ENCODE measurements at places on chromosomes 13 and 19. TPM values are rescaled to one million over a fixed set of nuclear protein-coding genes. Genes with fewer than 3 reads are reported as not detected.

The CRB3 gene
- not detected for total RNA-seq

The NMRK2 gene
- not detected for total RNA-seq

The AXL gene
- 265 TPM for total RNA-seq

GRCh38 chr13:76029706-76030105, 393.6 kb downstream of the LMO7 start:
- no peak for DNase-seq
- no peaks in the 10 kb centered on the region for H3K4me1 ChIP-seq
- H3K4me3 ChIP-seq: no peak overlapping the region

DNA sequence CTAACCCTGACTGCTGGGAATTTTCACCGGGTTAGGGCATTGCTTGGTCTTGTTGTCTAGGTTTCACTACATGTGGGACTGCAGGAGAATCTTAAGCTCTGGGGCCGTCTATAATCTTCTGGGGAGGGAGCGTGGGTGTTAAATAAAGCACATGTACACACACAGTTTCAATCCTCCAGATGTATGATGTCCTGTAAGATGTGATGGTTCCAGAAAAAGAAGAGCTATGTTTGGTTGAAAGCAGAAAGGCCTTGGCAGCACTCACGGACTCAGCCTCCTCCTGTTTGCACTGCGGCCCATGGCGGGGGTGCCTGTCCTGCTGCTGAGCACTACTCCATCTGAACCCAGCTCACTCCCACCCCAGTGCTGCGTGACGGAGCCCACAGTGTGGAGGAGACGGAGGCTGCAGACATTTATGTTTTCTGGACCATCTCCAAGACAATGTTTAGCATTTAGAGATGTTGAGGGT, 343.5 kb downstream of the TEX29 start:
- H3K27ac ChIP-seq: no peak overlapping the region
- no peaks in the 10 kb centered on the region for H3K36me3 ChIP-seq
- no peak overlapping the region for H3K4me3 ChIP-seq
- H3K4me1 ChIP-seq: no peaks in the 10 kb centered on the region

GRCh38 chr13:106063591-106064313, 471.7 kb downstream of the EFNB2 start:
- H3K36me3 ChIP-seq: no peaks in the 10 kb centered on the region
- no peak overlapping the region for H3K4me3 ChIP-seq
- H3K27me3 ChIP-seq: no peaks in the 10 kb centered on the region
